ENCODE measurements at places on chromosomes 5 and 9.
A peak's percentile ranks its signal among the peaks of the same experiment; 100 is the strongest.

- no peak for DNase-seq
Measured at GRCh38 chr5:15159606-15160005, 288.0 kb upstream of the ANKH start.

- DNase-seq: peak; percentile 41
Measured at GRCh38 chr9:114035221-114035844, 42.8 kb downstream of the AMBP start.

GRCh38 chr5:111606194-111606593 is 93.9 kb upstream of the STARD4 start:
- DNase-seq: no peak

GRCh38 chr9:113594484-113595299 is 131.2 kb downstream of the RGS3 start:
- no peak for DNase-seq

- no peak for DNase-seq
Measured at GRCh38 chr5:109876941-109877669, 187.4 kb downstream of the MAN2A1 start.

GRCh38 chr9:14722391-14723035 is at the start of gene CER1:
CER1 (minus strand) TSS chr9:14722733; CDS start chr9:14722672, 61 bp downstream.
- DNase-seq: peak; percentile 76

DNA sequence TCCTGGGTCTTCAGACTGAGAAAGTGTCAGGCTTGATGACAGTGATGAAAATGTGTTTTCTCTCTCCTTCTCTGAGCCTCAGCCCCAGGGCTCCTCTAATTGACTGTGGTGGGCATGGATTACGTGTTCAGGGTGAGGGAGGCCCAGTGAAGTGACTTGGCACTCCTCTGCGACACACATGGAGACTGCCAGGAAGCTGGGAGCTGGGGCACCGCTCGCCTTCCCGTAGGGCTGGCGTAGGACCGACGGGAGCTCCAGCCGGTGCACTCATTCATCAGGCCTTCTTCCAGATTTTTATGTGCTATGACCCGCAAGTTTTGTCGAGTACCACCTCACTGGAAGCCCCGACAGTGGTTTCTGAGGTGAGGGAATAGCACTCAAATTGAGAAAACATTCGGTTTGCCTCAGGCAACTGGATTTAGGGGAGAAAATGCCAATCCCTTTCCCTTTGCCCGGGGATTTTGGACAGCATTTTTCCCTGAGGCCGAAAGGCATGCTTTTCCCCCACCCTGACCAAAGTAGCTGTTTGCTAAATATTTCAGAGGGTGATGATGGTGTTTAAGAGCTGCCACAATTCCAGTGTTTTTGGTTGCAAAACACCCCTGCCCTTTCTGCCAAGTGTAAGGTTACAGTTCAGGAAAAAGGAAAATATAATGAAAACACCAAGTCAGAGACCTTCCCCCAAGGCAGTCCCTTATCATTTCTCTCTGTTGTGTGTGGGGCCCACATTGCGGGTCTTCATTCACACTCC is 83.7 kb downstream of the PCSK5 start:
- no peak for DNase-seq

- no peak for DNase-seq
Measured at GRCh38 chr5:157611571-157612476, 36.2 kb upstream of the ADAM19 start.

- DNase-seq: no peak
Measured at GRCh38 chr5:138755084-138755748, 2.0 kb downstream of the CTNNA1 start.

DNA sequence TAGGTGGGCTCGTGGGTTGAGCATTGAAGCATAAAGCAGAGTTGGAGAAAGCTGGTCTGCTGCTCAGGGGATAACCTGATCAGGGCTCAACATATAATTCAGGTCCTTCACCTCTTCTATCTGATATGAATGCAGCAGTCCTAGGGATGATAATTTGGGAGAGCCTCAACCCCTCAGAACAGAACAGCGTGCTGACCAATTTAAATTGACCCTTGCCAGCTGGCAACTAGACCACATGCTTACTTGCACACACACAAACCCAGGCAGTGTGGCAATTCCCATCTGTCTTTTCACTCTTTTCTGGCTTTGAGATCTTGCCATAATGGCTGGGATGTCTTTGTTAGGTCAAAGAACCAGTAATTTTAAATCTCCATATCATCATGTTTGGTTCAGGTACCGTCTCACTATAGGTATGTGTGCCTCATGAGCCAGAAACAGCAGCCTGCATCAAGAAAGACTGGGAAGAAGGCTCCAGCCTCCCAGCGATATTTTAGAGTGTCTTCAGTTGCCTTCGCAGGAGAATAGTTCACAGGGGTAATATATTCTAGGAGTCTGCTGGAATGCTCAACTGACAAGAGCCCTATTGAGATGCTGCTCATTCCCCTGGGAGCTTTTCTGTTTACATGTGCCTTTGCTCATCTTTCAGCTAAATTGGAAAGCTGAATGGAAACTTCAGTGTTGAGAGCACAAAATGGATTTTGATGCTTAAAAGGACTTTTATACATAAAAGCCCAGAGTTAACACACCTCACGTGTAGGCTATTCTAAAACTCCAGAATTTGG is 497.6 kb downstream of the RASEF start:
- no peak for DNase-seq

GRCh38 chr5:63727583-63727982 is 234.7 kb downstream of the HTR1A start:
- no peak for DNase-seq

GRCh38 chr5:158203261-158203660 is 344.3 kb upstream of the CLINT1 start:
- DNase-seq: no peak

- DNase-seq: no peak
Measured at GRCh38 chr5:111404270-111404769, 108.0 kb downstream of the STARD4 start.

- DNase-seq: no peak
Measured at GRCh38 chr5:103428923-103429322, 133.7 kb downstream of the NUDT12 start.

DNA sequence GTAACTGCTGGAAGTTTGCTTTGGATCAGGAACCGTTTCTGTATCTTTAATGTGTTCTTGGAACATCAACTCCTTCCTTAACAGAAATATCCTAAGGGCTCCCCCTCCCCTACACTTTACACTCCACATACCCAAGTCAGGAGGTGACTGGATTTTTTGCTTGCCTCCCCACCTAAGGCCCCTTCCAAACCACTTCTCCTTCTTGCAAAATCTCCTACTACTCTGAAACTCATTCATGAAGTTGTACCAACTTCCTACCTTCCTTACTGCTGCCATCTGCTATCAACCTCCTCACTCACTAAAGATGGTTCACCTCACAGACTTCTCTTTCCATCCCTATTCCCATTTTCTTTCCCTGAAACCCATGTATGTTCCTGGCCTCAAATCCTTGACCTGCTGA is 16.1 kb downstream of the TXN start:
- DNase-seq: no peak

DNA sequence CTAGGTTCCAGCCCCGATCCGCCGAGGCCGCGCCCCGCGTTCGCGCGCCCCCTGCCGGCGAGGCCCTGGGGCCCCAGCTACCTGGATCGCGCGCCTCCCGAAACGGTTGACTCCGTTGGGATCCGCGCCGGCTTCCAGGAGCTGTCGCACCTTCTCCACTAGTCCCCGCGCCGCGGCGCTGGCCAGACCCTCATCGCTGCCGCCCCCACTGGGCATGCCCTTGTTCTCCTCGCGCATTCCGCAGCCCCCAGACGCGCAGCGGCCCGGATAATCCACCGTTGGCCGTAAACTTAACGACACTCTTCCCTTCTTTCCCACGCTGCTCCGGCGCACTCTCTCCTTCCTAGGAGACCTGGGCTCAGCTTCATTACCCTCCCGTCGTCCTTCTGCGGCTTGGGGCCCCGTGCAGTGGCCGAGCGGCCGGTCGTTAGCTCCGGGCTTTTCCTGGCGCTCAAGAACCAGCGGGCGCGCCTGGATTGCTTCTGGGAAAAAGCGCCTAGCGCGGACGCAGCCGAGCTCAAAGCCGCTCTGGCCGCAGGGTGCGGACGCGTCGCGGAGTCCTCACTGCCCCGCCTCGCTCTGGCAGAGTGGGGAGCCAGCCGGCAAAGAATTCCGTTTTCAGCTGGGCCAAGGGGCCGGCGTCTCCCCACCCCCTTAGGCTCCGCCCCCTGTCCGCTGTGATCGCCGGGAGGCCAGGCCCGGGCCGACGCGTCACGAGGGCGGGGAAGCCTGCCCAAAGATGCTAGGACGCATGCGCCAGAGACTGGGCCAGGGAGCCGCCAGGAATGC is at the start of gene CDKN2B:
Gene CDKN2B, minus strand, starts transcription at position 589 of the 789 bp plus-strand sequence. Its CDS starts 352 bp downstream, at position 237.
- peak; percentile 99 for DNase-seq

GRCh38 chr5:38739011-38739704 is 106.7 kb upstream of the OSMR start:
- no peak for DNase-seq

DNA sequence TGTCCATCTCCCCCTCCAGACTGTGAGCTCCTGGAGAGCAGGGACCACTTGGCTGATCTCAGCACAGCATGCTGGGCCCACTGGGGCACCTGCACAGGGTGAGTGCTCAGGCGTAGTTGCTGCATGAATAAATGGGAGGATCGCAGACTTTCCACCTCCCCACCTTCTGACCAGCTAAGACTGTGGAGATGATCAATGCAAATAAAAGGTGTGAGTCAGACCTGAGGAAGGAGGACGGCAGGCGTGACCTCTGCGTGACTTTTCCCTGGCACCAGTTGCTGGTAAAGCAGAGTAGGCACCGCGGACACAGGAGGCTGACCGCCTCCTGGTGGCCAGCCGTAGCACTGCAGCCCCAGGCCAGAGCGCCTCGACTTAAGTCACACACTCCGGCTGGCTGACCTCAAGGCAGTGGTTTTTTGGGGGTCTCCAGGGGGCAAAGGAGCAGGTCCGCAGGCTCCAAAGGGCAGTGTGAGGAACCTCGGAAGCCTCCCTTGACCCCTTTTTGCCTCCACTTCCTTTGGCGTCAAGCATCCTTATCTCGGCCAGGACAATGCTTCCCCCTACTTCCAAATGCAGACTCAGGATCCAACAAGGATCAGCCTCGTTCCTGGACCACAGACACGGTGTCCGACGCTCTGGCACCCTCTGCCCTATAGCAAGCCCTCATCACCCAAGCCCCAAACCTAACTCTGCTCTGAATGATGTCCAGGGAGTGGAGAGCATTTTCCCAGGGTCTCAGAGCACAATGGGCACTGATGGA is 12.7 kb upstream of the TDRD7 start:
- peak; percentile 86 for DNase-seq

GRCh38 chr5:73008831-73009230 is 53.0 kb downstream of the FCHO2 start:
- no peak for DNase-seq

DNA sequence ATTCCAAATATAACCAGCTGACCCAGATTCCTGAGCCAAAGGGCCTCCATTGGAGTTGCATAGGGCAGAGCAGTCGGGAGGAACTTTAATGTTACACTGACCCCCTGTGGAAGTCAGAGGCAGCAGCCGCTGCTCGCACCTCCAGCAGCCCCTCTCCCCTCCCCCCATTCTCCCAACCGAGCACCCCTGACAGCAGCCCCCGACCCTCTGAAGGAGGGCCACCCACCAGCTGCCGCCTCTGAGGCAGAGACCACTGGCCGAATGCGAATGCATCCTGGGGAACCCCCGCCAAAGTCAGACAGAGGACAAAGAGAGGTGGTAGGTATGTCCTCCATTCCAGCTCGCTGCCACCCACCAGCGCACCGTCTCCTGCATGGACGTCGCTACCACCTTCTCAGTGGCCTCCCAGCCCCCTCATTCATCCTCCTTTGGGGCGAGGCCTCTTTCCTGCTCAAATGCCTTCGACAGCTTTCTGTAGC is 231.0 kb downstream of the CDK5RAP2 start:
- DNase-seq: peak; percentile 80

DNA sequence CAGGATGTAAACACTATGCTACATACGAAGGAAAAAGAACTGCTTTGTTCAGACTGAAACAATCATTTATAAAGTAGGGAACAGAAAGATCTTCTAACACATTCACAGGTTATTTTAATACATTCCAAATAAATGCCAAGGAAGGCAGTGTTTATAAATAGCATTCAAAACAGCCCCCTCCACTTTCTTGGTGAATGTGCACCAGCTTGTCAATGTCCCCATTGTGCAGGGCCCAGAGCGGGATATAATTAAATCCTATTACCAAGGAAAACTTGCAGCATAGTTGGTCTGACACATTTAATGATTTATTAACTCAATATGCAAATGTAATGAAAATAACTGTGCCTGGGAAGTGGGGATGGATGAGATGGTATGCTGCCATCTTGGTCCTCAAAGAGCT is 135.9 kb upstream of the RAD23B start:
- DNase-seq: no peak

DNA sequence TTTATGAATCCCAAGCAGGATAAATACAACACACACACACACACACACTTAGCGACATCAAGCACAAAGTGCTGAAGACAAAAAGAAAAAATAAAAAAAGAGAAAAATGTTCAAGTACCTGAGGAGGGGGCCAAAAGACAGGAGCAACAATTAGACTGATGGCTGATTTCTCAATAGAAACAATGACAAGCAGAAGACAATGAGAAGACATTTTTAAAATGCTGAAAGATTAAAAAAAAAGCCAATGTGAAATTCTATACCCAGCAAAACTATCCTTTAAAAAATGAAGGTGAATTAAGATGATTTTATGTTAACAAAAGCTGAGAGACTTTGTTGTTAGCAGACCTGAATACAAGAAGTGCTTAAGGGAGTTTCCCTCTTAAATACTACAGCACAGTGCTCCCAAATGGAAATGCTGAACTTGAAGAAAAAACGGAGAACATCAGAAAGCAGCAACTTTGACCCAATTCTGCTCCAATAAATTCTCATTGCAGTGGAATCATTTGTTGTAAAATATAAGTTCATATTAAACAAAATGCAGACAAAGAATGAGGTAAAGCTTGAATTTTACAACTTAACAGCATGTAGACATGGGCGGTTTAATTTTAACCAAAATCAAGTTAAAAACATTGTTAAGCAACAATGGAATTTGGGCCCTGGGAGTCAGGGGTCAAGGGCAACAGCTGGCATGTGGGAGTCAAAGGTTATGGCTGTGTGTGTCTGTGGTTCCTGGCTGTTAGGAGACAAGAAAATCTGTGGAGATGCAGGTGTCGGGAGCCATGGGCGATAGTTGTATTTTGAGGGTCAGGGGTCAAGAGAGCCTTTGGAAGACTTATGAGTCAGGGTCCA is 776 bp upstream of the RANBP17 start:
- no peak for DNase-seq

GRCh38 chr9:133043449-133044035 is 12.7 kb downstream of the GTF3C5 start:
- DNase-seq: no peak

GRCh38 chr9:135986605-135987004 is 25.4 kb upstream of the UBAC1 start:
- DNase-seq: no peak

DNA sequence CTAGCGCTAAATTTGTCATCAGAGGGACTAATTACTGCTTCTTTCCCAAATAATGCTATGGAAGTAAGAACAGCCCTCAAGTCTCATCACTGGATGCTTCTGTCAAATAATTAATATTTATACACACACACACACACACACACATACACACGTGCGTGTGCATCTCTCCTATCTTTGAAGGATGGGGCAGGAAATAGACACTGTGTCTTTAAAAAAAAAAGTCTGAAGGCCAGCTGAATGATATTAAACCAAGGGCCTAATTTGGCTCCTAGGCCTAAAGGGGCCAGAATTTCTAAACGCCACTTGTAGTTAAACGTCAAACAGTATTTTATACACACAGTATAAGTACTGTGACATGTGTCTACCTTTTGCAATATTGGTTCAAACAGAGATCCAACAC is 3.3 kb downstream of the SLF1 start:
- DNase-seq: no peak

GRCh38 chr9:73667749-73668148 is 516.1 kb downstream of the ANXA1 start:
- peak; percentile 59 for DNase-seq

GRCh38 chr5:102196481-102196880 is 99.6 kb downstream of the SLCO4C1 start:
- DNase-seq: no peak

Data from islet precursor cell (in vitro differentiated cells).